Activated CD4-positive, alpha-beta T cell treated with anti-CD3 and anti-CD28 coated beads, Interleukin-2, amount 10 ng/mL, durations not matched to agents 24 days and 14 days (primary cell): ENCODE measurements at places on chromosomes 3 and 15. TPM values are rescaled to one million over a fixed set of nuclear protein-coding genes. Genes with fewer than 3 reads are reported as not detected.

EFCAB12 gene
- total RNA-seq: 0.40 and 0.63 TPM in 2 replicates

SCAANT1 gene
- total RNA-seq: not detected in 2 replicates

- H3K36me3 ChIP-seq: no peaks in the 10 kb centered on the region
- H3K4me1 ChIP-seq: no peaks in the 10 kb centered on the region
- no peak overlapping the region for H3K4me3 ChIP-seq
- H3K27me3 ChIP-seq: no peaks in the 10 kb centered on the region
- no peak overlapping the region for H3K27ac ChIP-seq
These were observed 43.1 kb downstream of the AMOTL2 start for GRCh38 chr3:134330883-134331810.

GRCh38 chr3:169458752-169459151 is 204.8 kb downstream of the MECOM start:
- no peaks in the 10 kb centered on the region for H3K36me3 ChIP-seq
- H3K4me3 ChIP-seq: no peak overlapping the region
- no peaks in the 10 kb centered on the region for H3K4me1 ChIP-seq
- DNase-seq: no peak
- H3K27ac ChIP-seq: no peak overlapping the region

- no peak overlapping the region for H3K4me3 ChIP-seq
- H3K4me1 ChIP-seq: no peaks in the 10 kb centered on the region
- H3K36me3 ChIP-seq: no peaks in the 10 kb centered on the region
- DNase-seq: no peak
These were observed 43.4 kb upstream of the CLRN1 start for GRCh38 chr3:151015767-151016477.

DNA sequence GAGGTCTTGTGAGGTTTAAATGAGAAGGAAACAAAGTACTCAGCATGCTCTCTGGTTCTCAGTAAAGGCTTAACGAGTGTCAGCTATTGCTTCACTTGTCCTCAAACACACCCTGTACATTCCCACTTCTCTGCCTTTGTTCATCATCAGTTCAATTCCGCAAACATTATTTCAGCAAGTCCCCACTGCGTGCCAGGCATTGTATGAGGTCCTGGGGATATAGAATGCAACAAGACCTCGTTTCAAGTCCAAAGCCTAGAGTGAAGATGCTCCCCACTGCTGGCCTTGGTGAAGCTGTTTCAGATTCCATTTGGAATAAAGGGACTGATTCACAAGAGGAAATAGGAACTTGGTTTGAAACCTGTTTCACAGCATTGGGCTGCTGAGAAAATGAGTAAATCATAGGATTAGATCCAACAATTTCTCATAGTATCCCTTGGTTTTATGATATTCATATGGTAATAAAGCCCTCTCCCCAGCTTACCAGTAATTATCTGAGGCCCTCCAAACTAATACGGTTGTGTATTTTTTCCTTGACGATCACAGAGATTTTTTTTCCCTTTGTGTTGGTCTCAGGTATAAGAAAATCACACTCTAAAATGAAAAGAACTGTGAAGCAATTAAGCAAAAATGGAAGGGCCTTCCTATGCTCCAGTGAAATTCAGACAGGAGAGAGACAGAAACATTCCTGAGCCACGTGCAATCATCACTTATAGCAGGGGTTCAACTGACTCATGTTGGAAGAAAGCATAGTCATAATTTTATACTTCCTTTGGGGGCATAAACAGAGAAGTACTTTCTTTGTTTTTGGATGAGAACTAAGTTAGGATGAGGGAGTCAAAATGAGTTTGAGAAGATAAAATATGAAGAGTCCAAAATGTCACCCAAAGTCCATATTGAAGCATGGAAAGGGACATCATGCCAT is 258.6 kb downstream of the RORA start:
- no peak overlapping the region for H3K4me3 ChIP-seq
- no peaks in the 10 kb centered on the region for H3K36me3 ChIP-seq
- no peaks in the 10 kb centered on the region for H3K4me1 ChIP-seq
- H3K27ac ChIP-seq: no peak overlapping the region
- peaks cover 2% of the 10 kb centered on the region for H3K27me3 ChIP-seq

DNA sequence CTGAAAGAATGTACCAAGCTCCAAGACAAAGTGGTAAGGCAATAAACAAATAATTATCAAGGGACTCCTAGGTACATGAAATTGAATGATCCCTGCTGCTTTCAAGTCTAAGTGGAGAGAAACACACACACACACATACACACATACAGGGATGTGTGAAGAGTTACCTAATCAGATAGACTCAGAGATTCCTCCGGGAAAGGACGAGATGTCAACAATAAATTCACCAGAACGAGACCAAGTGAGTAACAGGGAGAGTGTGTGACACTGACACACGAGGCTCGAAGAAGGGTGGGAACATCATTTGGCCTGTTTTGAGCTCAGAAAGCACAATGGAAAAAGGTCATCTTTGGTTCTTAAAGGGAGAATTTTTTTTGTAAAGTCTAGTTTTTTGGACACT is 13.4 kb downstream of the LRIG1 start:
- H3K27ac ChIP-seq: peak overlapping the region; percentile 55
- H3K36me3 ChIP-seq: peaks cover 33% of the 10 kb centered on the region
- H3K27me3 ChIP-seq: no peaks in the 10 kb centered on the region
- peaks cover 78% of the 10 kb centered on the region for H3K4me1 ChIP-seq
- DNase-seq: no peak

DNA sequence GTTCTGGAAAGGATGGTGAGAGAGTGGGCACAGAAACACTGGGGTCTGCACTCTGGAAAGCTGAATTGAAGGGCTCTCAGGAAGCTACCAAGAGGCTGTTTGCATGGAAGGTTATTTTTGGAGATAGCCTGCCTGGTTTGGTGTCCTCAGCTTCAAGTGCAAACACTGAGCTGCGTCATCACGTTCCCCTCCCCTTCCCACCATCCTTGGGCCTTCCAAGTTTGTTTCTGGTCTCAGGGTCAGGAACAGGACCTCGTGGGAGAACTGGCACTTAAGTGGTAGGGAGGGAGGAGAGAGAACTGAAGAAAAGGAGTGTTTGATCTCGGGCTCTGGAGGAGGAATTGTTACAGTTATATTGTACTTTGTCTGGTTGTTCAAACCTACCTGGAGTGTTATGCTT is 10.6 kb downstream of the ST6GAL1 start:
- H3K27ac ChIP-seq: no peak overlapping the region
- no peak overlapping the region for H3K4me3 ChIP-seq
- H3K36me3 ChIP-seq: peaks cover 39% of the 10 kb centered on the region
- no peak for DNase-seq
- no peaks in the 10 kb centered on the region for H3K27me3 ChIP-seq
- H3K4me1 ChIP-seq: peaks cover 15% of the 10 kb centered on the region

DNA sequence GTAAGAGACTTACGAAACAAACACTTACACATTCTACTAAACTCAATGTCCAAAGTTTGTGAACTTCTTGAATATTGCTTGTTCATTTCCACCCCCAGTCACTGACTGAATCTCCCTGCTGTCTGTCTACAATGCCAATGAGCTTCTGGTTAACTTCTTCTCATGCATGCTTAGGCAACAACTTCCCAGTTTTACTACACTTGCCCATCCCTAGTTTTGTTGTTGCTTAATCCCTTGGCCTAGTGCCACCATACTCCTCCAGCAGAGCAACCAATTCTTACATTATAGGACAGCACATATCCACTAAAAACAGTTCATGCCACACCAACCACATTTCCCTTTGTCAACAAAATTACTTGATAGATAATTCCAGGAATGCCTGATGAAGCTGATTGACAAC is 40.9 kb upstream of the CCR2 start:
- peak; percentile 37 for DNase-seq
- H3K4me3 ChIP-seq: no peak overlapping the region
- H3K27ac ChIP-seq: no peak overlapping the region
- peaks cover 3% of the 10 kb centered on the region for H3K4me1 ChIP-seq
- H3K36me3 ChIP-seq: no peaks in the 10 kb centered on the region
